Activated T-cell treated with anti-CD3 and anti-CD28 coated beads for 48 hours (primary cell): ENCODE measurements at places on chromosomes 2 and 18.

- DNase-seq: no peak
Observed at GRCh38 chr2:149365931-149366583, 35.7 kb downstream of the LYPD6 start.

- no peak for DNase-seq
Observed at GRCh38 chr2:168697668-168698121, 104.7 kb upstream of the NOSTRIN start.

DNA sequence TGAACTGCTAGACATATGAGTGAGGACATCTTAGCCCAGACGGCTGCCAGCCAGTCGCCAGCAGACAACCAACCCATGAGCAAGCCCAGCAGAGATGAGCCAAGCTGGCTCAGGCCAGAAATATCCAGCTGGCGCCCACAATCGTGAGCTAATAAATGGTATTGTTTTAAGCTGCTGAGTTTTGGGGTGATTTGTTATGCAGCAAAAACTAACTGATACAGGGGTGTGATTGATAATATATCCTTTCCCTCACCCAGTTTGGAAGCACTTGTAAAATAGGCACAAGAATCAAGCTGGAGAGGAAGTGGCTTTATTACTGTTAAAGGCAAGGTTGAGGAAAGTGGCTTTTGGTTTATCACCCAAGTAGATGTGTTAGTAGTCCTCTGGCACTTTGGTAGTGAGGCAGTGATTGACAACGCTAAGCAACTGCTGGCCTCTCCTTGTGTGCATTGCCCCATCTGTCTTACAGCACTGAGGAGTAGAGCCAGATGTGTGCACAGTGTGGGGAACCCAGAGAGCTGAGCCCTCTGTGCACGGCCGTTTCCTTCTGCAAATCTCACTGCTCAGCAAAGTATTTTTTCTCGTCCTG lies 110.1 kb downstream of the MYO1B start:
- DNase-seq: no peak

DNA sequence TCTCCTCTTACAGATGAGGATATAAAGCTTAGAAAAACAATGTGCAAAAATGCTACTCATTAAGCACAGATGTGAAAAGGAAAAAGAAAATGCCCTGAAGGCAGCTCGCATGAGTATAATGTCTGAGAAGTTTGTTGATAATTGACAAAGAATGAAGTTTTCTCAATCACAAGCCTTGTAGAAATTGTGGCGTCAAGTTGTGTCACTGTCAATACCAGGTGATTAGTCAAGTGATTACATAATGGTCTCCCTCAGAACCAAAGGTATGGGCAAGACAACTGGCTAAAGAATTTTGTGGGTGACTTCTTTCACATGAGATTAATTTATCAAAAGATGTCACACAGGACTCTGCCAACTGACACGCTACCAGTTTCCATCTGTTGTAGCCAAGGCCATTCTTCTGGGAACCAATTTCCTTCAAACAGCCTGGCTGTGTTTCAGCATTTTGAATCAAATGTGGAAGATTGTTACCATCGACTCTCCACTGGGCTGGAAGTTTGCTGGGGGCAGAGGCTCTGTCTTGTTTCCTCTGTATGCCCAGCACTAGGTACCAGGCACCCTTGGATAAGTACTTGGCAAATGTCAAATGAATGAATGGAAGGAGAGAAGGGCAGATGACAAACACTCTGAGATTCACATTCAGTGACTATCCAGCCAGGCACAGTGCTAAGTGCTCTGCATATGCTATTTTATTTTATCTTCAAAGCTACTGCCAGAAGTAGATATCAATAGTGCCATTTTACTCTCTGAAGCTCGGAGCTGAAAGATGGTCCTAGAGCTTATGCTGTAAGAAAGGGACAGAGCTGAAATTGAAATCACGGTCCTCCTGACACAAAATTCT lies 5.9 kb upstream of the FN1 start:
- no peak for DNase-seq

GRCh38 chr2:216066230-216066629 lies 15.4 kb downstream of the PECR start:
- DNase-seq: no peak

GRCh38 chr18:47108373-47108772 lies 41.9 kb downstream of the HDHD2 start:
- no peak for DNase-seq

GRCh38 chr18:59512025-59512755 lies 153.1 kb upstream of the LMAN1 start:
- DNase-seq: no peak

- no peak for DNase-seq
Observed at GRCh38 chr18:79548986-79549637, 130.5 kb upstream of the CTDP1 start.
